ENCODE measurements at places on chromosomes 7 and 10.

- DNase-seq = no peak
Observed at GRCh38 chr7:116150588-116150987, 59.8 kb upstream of the TES start.

DNA sequence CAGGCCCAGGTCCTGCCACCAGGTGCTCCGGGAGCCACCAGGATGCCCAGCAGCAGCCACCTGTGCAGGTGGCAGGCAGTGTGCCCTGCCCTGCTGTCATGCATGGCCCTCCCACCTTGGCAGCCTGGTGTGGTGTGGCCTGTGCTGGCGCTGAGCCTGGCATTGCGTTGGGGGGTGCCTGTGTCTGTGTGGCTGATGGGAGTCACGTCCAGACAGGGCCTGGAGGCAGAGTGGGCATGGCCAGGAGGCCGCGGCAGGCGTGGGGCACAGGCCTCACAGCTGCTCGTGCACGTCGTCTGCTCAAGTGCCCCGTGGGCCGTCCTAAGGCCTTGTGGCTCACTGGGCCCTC, 8.7 kb downstream of the TTYH3 start:
- DNase-seq = no peak

DNA sequence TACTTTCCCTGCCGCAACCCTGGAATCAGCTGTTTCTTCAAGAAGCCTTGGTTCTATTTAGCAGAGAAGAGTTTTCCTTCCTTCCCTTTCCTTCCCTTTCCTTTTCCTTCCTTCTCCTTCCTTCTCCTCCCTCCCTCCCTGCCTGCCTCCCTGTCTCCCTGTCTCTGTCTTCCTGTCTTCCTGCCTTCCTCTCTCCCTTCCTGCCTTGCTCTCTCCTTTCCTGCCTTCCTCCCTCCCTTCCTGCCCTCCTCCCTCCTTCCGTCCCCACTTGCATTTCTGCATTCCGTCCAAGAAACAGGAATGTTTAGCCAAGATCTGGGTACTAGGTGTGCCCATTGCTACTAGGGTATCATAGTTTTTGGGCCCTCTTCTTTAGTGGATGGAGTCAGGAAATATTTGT, 21.9 kb downstream of the SND1 start:
- DNase-seq = no peak

DNA sequence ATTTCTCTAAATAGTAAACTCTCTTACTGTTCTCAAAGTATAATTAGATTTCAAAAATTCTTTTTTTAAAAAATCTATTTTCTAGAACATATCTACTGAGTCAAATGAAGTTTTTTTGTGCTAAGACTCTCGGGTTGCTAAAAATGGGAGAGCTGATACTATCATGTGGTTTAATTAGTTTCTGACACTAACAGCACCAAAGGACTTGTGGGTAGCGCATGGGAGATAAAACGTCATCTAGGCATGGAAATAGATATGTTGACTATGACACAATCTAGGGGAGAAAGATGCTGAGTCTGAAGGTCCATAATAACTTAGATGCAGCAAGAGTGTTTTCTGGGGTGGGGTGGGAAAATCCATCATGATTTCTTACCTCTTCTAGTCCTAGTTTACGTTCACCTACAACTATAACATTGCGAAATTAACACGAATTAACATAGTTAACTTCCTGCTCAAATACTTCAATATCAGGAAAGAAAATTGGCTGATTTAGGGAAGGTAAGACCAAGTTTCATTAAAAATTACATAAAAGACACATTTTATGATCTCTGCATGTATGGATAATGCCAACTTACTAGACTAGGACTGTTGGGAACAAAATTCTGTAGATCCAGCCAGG, 14.3 kb upstream of the ARMC3 start:
- no peak for DNase-seq

GRCh38 chr10:9331583-9332008, 1277.1 kb downstream of the GATA3 start:
- DNase-seq = peak; percentile 5

DNA sequence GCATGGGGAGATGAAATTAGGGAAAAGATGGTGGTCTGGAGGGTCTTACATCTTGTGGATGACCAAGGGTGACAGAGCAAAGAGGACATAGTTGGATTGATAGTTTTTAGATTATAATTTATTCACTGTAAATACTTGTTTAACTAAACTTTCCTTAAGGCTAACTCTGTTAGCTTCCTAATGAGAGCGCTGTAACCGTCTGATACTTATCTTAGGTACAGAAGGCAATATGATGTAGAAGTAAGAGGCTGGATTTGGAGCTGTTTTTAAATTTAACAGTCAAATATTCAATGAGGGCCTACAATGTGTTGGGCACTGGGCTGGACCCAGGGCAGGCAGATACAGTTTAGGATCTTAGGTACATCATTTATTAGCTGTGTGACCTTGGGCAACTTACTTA, 36.0 kb downstream of the PRKAR2B start:
- no peak for DNase-seq

DNA sequence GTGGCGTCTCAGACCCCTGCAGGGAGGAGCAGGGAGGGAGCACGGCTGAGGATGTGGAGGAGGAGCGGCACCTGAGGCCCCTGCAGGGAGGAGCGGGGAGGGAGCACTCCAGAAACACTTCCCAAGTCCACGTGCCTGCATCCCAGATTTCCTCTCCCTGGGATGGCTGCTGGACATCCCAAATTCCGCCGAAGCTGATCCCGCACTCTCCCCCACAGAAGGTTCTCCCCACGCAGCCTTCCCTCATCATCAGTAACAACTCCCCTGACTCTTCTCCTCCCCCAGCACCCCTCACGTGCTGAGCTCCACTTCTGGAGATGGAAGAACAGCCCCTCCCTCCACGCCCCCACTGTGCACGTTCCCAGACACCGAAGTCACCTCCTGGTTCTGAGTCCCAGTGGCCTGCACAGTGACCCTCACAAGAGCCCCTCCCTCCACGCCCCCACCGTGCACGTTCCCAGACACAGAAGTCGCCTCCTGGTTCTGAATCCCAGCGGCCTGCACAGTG, 17.8 kb upstream of the FOXL3 start:
- no peak for DNase-seq

DNA sequence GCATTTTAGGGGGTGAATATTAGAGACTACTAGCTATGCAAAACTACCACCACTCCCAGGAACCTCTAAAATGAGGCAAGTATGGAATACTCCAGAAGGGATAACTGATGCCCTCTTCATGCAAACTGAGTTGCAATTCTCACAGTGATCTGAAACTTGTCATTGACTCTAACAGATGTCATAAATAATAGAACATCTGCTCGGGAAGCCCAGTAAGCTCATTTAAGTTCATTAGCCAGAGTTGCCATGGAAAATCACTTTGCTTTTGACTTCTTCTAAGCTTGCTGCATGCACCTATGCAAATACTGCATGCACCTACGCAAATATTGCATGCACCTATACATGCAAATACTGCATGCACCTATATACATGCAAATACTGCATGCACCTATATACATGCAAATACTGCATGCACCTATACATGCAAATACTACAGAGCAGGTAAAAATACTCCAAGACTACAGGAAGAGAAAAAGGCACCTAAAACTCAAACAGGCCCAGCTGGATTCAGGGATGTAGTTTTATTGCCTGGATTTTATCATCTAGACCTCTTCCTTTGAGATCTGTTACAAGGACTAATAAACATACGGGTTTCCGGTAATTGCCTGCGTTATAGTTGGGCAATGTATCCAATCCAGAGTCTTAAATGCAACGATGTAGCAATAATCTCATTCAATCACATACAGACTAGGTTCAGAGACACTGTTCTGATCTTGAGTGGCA, 1061.1 kb upstream of the AUTS2 start:
- no peak for DNase-seq

DNA sequence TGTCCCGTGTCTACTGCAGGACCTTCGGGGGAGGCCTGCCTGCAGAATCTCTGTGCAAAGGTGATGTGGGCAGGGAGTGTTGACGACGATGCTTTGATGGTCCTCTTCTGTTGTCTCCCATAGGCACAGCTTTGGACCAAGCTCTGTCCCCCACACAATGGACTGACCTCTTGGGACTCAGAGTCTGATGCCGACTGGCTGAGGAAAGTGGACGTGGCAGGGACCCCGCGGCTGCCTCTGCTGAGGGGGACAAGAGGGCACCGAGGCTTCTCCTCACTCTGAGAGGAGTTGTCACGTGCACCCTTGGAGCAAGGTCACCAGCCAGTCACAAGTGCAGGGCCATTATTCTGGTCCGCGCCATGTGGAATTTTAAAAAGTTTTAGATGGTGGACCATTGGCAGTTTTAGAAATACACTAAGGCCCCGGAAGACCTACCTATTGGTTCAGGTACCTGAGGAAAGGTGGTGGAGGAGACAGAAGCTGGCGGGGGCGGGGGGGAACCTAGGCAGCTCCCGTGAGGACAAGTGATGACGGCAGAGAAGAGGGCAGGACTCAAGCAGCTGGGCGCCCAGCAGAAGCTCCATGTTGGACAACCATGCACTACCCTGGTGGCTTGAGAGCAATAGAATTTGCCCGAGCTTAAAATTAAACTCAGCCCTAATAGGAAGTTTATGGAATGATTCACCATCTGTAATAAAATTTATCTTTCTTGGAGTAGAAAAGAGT, 331.4 kb downstream of the PTPRN2 start:
- DNase-seq = no peak

- DNase-seq = no peak
Observed at GRCh38 chr10:12993595-12993994, 7.9 kb downstream of the CCDC3 start.

DNA sequence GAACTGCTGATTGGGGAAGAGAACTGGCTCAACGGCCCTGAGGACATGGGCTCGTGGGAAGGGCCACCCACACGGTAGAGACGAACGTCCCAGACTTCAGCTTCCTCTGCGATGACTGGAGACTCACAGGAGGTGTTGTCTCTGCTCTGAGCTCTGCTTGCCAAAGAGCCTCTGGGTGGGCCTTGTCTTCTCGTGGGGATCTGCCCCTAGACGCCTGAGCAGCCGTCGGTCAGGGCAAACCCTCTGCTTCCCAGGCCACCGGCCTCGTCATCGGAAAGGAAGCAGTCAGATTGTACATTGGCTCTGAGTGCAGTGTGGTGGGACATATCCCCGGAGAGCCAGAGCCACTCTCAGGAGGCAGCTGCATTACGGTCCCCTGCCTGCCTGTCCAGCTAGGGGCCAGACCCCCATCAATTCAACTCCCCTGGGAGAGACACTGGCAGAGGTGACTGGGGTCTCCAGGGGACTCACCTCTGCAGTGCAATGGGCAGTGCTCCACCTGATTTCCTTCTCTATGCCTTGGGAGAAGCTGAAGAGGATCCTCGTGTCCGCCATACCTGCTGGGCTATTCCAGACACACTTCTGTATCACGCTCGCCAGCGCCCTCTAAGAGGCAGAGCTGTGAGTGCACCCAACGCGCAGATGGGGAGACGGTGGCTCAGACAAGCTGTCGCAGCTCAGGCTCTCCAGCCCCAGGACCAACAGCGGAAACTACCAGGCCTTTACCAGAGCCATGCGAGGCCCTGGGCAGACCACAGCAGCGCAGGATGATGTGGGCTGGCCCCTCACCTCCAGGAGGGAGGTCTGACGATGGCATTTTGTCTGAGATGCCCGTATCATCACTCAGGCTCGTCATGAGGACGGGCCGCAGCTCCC, 227.4 kb downstream of the TCERG1L start:
- no peak for DNase-seq

DNA sequence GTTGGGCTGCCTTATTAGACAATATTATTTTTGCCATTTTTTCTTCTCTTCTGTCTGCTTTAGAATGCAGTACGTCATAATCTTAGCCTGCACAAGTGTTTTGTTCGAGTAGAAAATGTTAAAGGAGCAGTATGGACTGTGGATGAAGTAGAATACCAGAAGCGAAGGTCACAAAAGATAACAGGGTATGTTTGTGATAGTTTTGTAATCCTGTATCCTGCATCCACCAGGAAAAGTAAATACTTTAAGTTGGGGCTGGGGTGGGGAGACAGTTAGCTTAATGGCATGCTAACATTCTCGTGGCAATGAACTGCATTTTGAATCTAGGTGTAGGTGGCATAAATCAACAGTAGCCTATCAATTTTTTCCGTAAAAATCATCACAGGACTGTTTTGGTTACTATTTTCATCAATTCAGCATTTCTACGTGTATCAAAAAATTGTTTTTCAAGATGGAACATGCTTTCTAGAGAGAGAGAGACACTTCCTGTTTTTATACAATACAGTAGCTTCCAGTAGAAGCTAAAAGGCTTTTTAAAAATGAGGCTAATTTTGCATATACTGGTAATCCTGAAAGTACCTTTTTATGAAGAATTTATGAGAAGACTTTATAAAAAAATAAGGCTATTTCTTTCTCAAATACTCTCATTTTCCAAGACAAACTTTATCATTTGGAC, 247.5 kb downstream of the FOXP2 start:
- peak; percentile 18 for DNase-seq

Measured in HuH-7.5 (cell line).